HCT116 (cell line): ENCODE measurements at places on chromosomes 5 and 9.

DNA sequence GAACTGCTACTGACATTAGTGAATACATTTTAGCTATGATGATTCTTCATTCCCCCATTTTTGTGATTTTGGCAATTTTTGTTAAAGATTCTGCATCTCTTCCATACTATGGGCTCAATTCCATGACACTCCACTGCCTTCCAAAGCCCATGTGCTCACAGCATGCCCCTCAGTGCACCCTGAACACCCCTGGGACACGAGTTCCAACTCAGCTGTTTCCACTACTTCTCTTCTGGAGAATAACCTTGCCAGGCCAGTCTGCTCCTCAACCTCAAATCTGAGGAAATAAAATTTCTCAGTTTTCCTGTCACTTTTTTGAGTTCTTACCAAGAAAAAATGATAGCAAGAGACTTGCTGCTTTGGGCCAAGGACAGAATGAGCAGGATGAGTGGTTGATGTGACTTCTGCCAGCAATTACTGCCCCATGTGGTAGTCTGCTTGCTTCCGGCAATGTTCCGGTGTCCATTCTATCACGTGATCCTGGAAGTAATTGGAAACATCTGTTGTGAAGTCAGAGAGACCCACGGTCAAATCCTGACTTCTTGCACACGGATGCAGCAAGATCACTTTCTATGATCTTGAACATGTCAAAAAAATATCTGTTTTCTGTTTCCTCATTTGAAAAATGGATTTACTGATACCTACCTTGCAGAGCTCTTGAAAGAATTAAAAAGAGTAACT is 58.3 kb downstream of the EGFLAM start:
- DNase-seq: no peak

DNA sequence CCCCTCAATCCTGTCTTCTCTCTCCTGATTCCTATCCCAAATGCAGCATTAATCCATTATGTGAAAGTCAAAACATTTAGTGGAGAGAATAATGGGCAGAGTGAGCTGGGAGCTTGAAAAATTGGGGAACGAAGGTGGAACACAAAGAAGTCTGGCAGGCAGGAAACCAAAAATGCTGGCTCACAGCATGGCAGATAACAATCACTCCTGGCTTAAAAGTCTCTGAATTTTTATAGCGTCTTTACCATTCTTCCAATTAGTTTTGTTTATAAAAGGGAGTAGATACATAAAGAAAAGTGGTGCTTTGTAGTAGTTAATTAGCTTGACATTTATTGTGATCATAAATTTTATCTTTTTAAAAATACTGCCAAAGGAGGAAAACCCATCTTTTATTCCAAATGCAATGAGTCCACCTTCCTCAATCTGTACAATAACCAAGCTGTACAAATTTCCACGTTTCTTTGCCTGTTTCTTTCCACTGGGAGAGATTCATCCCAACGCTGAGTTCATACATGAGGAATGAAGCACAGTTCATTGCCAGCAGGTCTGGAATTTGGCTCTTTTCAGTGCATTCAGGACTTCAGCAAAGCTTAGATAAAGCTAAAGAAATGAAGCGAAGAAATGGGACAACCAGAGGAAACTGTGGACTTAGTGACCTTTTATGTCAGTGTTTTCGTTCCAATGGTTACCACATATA is 174.7 kb downstream of the HMHB1 start:
- no peak for DNase-seq

GRCh38 chr9:1303932-1304331 is 253.8 kb downstream of the DMRT2 start:
- no peak for DNase-seq

GRCh38 chr5:72661405-72661804 is 154.2 kb upstream of the ZNF366 start:
- DNase-seq: no peak

- DNase-seq: peak; percentile 32
These were observed 143.9 kb upstream of the FBN2 start for GRCh38 chr5:128681764-128682592.

GRCh38 chr9:77599492-77599891 is 48.6 kb downstream of the GNA14 start:
- DNase-seq: no peak

- no peak for DNase-seq
These were observed 3.4 kb downstream of the LRRC70 start for GRCh38 chr5:62581836-62582597.

DNA sequence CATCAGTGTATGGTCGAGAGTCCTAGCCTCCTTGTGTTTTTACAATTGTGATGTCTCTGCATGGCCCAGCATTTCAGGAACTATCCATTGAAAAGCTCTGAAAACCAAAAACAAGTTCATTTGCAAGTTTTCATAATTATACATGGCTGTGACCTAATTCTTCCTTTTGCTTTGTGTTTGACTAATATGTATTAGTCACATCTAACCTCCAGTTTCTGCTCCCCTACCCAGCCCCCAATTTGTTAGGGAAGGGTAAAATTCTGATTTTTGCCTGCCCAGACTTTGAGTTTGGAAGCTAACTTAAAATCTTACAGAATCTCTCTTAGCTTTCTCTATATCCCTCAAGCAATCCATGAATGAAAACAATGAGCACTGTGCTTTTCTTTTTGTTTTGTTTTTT is 128.2 kb upstream of the SEMA6A start:
- DNase-seq: no peak

DNA sequence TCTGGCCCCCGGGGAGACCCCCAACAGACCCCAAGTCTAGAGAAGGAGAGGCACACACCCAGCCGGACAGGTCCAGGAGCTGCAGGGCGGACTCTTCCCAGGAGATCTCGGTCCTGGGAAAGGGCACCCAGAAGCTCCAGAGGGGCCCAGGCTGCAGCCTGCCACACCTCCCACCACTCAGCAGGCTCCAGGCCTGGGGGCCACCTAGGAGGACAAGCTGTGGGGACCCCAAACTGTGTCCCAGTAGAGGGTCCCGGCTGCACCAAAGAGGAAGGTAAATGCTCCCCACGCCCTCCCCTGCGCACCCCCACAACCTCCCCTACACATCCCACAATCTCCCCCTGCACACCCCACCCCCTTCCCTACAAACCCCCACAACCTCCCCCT is 48.5 kb downstream of the PLEKHG4B start:
- DNase-seq: no peak

DNA sequence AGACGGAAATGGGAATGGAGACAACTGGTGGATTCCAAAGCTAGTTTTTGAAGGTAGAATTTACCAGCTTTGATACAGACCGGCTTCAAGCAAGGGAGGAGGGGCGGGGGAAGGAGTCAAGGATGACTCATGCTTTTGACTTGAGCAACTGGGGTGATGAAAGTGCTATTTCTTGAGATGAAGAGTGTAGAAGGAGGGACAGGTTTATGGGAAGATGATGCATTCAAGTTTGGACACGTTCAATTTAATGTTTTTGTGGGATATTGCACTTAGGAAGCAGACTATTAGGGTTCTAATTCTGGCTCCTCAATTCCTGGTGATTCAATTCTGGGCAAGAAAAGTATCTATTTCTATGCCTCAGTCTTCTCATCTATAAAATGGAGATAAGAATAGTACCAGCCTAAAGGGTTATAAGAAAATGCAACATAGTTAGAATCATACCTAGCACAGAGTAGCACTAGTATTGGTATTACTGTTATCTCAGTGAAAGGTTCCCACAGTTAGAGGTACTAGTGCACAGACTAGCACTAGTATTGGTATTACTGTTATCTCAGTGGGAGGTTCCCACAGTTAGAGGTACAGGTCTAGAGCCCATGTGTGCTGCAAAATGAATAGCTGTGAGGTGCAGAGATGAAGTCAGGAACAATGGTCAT is 4.6 kb downstream of the NIPAL4 start:
- DNase-seq: peak; percentile 76

DNA sequence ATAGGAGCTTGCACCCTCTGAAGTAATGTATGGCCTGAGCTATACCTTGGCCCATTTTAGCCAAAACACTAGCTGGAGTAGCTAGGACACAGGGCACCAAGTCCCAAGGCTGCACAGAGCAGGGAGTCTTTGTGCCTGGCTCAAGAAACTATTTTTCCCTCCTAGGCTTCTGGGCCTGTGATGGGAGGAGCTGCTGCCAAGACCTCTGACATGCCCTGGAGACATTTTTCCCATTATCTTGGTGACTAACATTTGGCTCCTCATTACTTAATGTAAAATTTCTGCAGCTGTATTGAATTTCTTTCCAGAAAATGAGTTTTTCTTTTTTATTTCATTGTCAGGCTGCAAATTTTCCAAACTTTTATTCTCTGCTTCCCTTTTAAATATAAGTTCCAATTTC is 1099.2 kb downstream of the CDH18 start:
- no peak for DNase-seq

DNA sequence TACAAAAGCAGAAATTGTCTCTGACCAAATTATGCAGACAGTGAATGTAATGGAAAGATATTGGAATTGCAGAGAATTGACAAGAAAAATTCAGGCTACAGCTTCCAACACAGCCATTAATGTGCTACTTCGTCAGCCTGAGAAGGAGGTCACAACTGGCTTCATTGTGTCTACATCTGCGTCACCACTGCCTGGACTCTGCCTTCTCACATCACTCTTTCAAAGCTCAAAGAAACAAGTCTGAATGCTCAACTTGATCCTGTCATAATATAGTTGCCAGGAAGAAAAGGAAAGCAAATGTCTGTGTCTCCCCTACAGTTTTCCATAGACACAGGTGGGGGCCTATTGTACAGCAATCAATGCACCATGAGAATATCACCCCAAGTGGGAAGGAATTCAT is 806.5 kb upstream of the CDH10 start:
- no peak for DNase-seq

- no peak for DNase-seq
These were observed 70.4 kb downstream of the ARHGAP26 start for GRCh38 chr5:142840575-142840974.
